NCI-H187 (cell line): ENCODE measurements at places on chromosomes 4 and X.
A peak's percentile ranks its signal among the peaks of the same experiment; 100 is the strongest.

DNA sequence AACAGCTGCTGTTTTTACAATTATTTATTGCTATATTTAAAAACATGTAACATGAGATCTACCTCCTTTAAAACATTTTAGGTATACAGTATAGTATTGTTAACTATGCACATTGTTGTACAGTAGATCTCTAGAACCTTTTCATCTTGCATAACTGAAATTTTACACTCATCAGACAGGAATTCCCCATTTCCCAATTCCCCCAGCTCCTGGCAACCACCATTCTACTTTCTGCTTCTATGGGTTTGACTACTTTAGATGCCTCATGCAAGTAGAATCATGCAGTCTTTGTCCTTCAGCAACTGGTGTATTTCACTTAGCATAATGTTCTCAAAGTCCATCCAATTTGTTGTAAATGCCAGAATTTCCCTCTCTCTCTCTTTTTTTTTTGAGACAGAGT lies 9.7 kb upstream of the LSM6 start:
- no peak for DNase-seq

DNA sequence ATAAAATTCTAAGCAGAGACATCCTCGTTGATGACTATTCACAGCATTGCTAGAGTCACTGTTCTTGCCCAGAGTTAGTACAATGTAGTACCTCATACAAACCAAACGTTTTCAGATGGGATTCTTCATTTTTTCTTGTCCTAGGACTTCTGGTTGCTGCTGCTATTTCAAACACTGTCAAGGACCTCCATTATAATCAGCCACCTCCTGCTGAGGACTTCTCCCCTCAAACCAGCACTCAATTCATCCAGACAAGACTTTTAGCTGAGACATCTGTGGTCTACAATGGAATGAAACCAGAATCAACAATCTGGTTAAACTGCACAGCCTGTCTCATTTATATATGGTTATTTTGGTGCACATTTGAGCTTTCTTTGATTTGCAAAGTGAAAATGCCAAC lies 1008.8 kb downstream of the STPG2 start:
- DNase-seq: no peak

DNA sequence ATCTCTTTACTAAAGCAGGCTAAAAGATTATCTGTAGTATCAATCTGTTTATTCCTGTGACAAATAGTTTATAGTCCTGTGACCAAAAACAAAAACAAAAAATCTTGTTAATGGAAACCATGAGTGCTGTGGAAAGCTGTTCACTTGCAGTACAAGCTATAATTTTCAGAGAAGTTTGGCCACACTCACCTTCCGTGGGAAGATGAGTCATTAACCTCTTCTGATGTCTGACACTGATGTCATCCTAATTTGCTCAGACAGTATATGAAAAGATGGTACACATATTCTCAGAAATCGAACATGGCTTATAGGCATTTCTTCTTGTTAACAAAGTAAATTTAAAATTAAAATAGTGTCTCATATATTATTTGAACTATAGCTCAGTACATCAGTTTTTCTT lies 19.9 kb upstream of the ENPP6 start:
- no peak for DNase-seq

DNA sequence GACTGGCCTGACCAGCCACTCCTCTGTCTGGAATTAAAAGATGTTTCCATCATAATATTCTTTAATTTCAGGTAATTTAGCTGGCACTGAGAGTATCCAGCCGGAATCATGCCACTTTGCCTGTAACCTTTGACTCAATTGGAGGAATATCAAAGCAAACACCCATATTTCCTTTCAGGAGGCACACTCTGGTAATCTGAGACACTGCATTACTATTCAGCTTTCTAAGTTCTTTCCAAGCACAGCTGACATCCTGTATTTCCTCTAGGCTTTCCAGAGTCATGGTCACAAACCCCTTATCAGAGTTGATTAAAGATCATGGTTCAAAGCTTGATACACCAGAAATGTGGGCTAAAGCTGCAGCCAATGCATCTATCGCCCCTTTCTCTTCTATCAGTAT lies 29.3 kb downstream of the INTS12 start:
- no peak for DNase-seq

- DNase-seq: peak; percentile 16
These were observed 9.0 kb upstream of the SLC25A14 start for GRCh38 chrX:130330706-130331105.

DNA sequence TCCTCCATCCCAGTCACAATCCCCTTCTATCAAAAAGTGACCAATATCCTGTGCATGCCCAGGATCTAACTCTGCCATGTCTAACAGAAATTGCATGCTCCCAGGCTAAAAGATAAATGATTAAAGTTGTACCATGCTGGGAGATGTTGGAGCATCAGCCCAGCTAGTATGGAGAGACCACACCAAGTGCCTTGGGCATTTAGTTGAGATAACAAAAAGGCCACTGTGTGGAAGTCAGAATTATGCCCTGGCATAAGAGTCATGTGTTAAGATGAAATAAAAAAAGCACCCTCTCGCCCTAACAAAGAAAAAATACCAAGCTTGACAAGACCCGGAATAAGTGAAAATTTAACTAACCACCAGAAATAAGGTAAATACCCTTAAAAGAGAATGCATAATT lies 155.9 kb upstream of the CENPE start:
- DNase-seq: no peak

DNA sequence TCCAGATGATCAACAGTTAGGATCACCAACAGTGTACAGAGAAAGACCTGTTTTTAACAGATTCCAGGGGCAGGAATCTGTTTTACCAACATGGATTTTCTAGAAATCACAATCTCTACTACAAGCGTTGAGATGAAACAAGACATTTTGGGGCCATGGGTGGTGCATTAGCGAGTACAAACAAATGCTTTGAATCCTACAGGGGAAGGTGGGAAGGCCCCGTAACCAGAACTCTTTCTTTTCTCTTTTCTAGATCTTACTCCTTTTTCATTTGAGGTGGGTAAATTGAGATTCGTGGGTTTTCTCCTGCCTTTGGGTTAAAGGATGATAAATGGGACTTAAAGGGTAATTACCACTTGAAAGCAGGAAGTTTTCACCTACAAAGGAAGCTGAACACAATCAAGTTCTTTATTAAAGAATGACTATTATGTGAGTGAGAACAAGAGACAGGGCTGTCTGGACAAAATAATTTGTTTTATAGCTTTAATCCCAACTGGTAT lies 189.9 kb upstream of the ANXA3 start:
- no peak for DNase-seq

- no peak for DNase-seq
These were observed 249.1 kb downstream of the KCNIP4 start for GRCh38 chr4:21699446-21699845.

- no peak for DNase-seq
These were observed 647.0 kb upstream of the AADAT start for GRCh38 chr4:170736710-170737109.

GRCh38 chr4:124179506-124180186 lies 532.9 kb downstream of the ANKRD50 start:
- no peak for DNase-seq

- DNase-seq: no peak
These were observed 13.7 kb upstream of the ADD1 start for GRCh38 chr4:2829933-2830451.

DNA sequence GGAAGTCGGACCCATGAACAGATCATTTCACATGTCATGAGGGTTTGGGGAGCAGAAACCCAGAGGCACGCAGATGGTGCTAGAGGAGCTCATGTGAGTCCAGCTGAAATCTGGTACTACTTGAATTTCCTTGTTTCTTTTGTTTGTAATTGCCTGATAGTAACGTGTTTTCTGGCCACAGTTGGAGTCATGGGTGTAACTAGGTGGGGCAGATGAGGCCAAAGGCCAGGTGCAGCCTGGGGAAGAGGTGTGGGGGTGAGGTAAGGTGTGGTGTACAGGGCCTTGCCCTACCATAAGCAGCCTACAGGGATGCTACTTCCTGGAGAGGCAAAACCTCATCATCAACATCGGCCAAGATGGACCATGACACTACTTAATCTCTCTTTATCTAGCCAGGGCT lies 271.4 kb downstream of the PTTG2 start:
- no peak for DNase-seq

GRCh38 chr4:24657768-24658617 lies 73.6 kb upstream of the DHX15 start:
- DNase-seq: peak; percentile 14

- DNase-seq: no peak
These were observed 129.7 kb downstream of the RAPGEF2 start for GRCh38 chr4:159232465-159233106.

GRCh38 chr4:76058888-76059426 lies 15.6 kb upstream of the ART3 start:
- no peak for DNase-seq

DNA sequence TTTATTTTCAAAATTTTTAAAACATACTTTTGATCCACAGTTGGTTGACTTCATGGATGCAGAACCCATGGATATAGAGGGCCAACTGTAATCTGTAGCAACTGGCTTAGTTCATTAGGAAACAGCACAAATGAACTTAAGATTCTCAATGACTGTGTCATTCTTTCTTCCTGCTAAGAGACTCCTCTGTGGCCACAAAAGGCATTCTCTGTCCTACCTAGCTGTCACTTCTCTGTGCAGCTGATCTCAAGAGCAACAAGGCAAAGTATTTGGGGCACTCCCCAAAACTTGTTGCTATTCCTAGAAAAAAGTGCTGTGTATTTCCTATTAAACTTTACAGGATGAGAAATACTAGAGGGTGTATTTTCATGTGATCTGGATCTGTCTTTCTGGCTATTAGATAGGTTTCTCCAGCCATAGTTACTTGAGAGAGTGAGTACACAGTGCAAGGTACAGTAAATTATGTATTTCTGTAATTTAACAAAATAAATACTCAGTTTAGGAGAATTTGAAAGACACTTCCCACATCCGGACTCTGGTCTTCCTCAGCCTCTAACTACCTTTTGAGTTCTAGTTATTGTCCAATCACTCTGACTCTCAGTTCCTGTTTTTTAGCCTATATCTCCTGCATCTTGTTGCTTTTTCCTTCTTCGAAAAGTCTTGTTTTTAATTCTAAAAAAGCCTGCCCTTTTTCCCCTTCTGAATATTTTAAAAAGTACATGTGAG lies 21.8 kb downstream of the TLR2 start:
- no peak for DNase-seq

GRCh38 chrX:124895947-124896346 lies 423.7 kb upstream of the TEX13C start:
- no peak for DNase-seq

- DNase-seq: no peak
These were observed 128.9 kb upstream of the TMEM164 start for GRCh38 chrX:109873983-109874382.

DNA sequence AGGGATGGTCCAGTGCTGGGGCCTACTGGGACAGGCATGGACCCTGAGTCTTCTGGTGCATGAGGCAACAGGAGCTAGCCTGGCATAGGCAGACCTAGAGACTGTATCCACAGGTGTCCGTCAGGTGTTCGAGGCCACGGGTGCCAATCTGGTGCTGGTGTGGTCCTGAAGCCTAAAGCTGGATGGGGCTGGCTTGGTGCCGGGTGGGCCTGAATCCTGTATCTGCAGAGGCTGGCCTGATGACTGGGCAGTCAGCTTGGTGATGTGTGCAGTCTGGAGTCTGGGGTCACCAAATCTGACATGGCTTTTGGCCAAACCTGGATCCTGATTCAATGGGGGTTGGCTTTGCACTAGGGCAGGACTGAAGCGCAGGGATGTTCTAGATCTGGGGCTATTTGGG lies 269.8 kb upstream of the GRIA3 start:
- no peak for DNase-seq

DNA sequence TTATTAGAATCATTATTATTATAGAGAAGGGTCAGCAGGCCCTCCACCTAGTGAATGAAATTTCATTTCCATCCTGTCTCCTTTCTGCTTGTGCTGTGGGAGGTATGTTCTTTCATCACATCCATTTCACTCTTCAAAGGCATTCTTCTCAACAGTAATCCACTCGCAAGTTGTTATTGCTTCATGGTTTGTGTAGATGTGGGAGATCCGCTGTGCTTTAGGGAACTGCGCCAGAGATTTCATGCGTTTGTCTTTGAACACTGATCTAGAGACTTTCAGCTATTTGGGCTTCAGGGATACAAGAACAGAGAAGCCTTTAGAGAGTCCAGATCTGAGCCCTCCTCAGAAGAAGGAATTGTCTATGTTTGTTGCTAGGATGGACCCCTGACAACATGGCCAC lies 53.5 kb upstream of the PUDP start:
- no peak for DNase-seq

DNA sequence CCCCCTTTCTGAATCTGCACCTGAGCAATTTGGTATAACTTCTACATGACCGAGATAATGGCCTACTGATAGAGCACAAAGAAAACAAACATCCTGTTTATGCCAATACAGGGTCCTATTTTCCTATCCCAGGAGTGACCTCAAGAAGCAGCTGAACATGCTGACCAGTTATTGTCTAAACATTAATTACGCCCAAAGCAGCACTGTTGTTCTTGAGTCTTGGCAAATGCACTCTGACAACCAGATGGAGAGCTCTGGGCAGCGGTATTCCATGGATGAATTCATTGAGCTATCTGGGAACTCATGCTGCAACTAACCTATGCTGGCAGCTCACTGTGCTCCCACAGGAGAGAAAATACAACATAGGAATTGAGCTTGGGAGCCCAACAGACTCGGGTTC lies 52.6 kb downstream of the PCYT1B start:
- DNase-seq: no peak

- DNase-seq: no peak
These were observed 19.4 kb downstream of the SPRY1 start for GRCh38 chr4:123415977-123416376.

DNA sequence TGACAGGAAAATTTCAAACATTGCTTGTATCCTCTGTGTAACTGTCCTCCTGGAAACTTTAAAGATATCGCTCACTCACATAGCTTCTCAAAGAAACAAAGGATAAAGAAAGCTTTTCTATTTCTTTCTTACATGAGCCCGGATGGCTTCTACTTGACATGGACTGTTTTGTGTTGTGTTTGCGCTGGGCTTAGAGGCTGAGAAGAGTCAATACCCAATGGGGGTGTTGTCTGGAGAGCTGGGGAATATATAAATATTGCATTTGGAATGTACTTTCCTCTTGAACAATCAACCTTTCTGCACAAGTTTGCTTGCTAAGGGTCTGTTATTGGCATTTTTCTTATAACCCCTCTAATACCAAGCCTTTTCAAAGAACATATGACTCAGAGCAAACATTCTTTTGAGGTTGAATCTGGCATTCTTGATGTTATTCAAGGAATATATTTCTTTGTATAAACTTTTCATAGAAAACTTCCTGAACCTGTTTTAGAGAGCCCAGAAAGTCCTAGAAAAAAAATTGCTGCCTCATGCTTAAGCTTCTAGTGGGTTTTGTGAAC lies 331.9 kb downstream of the PACRGL start:
- DNase-seq: no peak
